ENCODE measurements at places on chromosomes 4 and X.

DNA sequence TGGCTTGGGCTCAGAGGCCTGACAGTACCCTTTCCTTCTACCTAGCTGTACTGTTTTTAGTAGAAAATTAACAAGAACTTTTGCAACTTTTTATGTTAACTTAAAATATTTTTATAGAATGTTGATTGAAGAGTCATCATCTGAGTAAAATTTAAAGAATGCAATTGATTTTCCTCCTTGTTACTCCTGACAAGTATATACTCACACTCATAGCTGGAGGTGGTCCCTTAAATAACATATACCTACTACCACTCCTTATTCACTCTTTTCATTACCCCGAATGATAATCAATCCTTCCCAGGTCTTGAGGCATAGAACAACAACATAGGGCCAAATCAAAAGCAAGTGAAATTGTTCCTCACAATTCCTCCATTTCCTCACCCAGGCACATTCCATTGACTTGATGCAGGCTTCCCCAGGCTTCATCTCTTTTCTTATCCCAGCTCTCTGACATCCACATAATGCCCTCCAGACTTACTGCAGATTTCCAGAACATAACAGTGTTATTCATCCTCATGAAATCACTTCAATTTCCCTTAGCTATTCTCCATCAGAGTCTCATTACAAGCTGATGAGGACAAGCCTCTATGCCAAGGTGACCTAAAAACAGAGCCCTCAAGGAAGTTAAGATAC is 73.2 kb upstream of the ANXA10 start:
- DNase-seq: no peak

- no peak for DNase-seq
Measured at GRCh38 chr4:3303565-3303824, 10.7 kb downstream of the RGS12 start.

DNA sequence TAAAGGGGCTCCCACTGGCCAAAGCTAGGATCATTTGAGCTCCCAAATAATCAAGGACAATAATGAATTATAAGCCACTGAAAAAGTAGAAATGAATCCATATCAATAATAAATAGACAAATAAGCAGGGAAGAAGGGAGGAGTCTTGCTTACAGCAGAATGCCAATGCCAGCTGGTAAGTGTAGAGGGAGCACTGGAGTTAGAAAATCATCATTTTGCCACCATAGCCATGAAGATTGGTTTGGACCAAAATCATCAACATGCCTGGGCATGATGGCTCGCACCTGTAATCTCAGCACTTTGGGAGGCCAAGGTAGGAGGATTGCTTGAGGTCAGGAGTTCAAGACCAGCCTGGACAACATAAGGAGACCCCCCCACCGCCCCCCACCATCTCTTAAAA is 20.4 kb upstream of the SH3KBP1 start:
- no peak for DNase-seq

- DNase-seq: peak; percentile 4
Measured at GRCh38 chr4:16508968-16509367, 282.7 kb upstream of the TAPT1 start.

- DNase-seq: peak; percentile 96
Measured at GRCh38 chrX:274904-275475, 6.2 kb upstream of the PLCXD1 start.

- DNase-seq: no peak
Measured at GRCh38 chr4:159272273-159273140, 169.6 kb downstream of the RAPGEF2 start.

DNA sequence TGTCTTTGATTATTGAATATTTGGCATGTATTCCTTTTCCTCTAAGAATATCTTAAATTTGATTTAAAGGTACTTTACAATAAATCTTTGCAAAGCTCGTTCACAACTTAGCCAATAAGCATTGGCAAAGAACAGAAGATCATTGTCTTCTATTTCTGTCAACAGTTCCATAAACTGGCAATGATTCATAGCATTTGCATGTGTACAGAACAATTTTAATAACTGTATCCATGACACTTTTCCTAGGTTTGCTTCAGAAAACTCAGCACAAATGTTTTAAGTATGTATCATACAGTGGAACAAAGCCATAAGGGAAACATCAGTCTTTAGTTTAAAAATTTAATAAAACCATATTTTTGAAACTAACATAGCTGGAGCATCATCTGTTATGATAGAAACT is 462.7 kb upstream of the RPS6KA3 start:
- no peak for DNase-seq

- DNase-seq: no peak
Measured at GRCh38 chrX:16671005-16671404, 21.0 kb downstream of the S100G start.

- no peak for DNase-seq
Measured at GRCh38 chrX:151175283-151176062, 911 bp upstream of the GPR50 start.

DNA sequence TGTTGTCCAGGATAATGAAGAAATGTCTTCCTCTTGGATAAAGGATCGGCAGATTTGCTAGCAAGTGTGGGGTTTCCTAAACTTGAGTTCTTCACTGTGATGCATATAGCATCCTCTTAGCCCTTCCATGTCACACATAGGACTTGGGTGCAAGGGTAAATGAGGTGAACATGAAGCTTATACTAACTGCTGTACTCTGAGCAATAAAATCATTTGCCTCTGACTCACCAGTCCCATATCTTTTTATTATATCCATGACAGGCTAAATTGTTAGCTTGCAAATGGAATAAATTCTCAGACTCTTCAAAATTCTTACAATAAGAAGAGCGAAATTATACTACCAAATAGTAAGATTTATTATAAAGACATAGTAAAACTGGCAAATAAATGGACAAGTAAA is 14.7 kb upstream of the TBC1D1 start:
- DNase-seq: no peak

GRCh38 chrX:17706676-17707075 is 30.6 kb upstream of the SCML1 start:
- no peak for DNase-seq

GRCh38 chrX:153592966-153593688 is 5.8 kb downstream of the CCNQ start:
- DNase-seq: no peak

- no peak for DNase-seq
Measured at GRCh38 chr4:97396605-97397004, 746.7 kb downstream of the STPG2 start.

DNA sequence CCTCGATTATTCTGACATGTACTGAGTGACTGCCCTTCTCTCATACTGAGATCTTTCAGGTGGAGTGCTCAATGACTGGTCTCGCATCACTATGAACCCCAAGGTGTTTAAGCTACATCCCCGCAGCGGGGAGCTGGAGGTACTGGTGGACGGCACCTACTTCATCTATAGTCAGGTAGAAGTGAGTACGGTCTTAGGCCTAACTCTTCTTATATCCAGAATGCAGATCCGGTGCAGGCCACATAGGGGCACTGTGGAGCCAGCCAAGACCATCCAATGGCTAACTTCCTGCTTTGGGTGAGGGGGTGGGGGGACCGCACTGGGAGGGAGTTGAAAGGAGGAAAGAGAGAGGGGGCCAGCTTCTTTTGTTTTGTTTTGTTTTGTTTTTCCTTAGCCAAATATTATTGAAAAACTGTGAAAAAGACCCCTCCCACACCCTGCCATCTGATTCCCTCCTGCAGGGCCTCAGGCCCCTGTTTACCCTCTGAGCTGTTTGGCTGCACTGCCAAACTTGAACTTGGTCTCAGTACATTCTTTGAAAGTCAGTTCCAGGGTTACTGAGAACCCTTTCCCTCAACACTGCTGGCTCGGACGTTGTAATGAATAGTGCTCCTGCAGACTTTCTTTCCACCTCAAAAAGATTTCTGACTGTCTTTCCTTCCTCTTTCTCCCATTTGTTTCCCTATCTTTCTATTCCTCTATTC is 16.2 kb downstream of the AWAT2 start:
- no peak for DNase-seq

DNA sequence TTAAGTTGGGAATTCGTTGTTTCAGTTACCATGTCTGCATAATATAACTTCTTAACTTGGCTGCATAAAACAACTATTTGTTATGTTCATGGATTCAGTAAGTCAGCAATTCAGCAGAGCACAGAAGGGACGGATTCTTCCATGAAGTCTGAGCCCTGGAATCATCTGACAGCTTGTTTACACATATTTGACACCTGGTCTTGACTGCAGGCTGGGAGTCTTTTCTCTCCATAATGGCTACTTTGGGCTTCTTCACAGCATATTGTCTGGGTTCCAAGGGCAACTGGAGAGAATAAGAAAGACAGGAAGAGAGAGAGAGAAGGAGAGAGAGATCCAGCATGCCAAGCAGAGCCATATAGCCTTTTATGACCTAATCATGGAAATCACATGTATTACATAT is 23.1 kb downstream of the CENPC start:
- no peak for DNase-seq

DNA sequence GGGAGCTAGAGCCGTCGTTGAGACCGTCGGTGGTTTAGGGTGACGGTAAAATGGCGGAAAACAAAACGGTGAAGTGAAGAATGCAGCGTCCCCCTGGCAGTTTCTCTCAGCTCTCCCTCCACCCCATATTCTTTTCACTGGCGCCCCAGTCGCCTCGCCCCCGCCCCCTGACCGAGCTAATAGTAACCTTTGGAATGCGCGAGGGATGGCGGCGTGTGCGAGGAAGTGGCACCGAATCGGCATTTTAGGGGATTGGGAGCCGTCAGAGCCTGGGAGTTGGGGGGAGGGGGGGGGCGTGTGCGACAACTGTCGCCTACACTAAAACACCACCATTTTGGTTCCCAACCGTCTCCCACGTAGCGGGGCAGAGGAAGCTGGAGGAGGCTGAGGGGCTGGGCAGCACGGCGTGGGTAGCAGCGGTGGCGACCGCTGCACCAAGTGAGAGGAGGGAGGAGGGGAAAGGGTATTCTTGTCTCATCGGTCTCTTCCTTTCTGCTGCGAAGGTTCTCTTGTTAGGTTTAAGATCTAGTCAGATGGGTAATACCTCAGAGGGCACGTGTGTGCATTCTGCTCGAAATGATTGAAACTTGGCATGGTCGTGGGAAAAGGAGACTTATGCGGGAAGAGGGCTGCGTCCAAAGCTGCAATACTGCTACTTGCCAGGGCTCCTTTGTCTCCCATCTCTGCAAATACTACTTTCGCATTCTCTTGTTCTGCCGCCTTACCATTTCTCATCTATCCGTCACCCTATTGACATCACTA is 840 bp downstream of the ZNF711 start:
- no peak for DNase-seq

DNA sequence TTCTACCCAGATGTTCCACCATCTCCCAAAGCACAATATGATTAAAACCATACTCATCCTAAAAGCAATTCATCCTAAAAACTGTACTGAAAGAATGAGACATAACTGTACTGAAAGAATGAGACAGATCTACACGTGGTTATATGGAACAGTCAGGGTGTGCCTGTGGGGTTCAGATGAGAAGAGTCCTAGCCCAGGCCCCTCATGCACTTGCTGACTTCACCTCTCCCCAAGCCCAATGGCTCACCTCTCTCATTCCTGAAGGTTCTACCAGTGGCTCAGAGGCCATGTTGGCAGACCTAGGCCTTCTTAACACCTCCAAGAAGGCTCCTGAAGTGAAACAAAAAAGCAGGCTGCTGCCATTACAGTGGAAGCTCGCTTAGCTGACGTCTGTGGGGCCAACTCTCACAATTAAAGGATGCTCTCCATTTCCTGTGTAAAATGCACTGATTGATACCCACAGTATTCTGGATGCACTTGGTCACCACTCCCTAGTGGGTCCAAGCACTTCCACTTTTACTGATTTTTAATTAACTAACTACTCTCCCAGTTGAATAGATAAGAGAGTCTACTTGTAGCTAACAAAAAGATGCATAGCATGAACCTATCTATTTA is 3.8 kb downstream of the PLAC1 start:
- no peak for DNase-seq

DNA sequence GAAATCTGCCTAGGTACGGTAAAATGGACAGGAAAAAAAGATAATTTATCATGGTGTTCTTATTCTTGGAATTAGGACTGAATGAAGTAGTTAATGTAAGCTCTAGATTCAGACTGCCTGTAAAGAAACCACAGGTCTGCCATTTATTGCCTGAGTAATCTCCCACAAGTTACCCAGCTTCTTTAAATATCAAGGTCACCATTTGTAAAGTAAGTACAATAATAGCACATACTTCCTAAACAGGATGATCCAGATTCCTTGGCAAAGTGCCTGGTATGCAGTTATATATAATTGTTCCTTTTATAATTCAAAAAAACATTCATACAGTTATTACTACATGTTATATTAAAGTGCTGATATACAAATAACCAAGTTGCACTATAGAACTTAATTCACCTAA is 368.6 kb downstream of the HNRNPD start:
- DNase-seq: no peak

- DNase-seq: no peak
Measured at GRCh38 chr4:24765376-24765988, 29.9 kb upstream of the SOD3 start.

DNA sequence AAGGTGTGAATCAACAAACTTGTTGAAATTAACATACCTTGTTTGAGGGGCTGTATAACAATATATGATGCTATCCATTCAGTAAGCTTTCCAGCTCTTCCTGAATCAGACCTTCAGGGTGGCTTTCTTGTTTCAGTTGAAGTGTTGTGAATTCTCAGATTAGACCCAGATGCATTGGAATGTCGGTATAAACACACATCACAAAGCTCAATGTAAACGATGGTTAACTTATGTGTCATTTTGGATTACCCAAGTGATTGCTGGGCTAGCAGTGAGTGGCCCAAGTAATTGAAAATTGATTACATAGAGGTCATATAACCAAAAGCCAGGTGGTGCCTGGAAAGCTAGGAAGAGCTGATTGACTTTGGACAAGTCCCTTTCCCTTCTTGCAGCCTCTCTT is 115.0 kb downstream of the SHROOM4 start:
- no peak for DNase-seq

DNA sequence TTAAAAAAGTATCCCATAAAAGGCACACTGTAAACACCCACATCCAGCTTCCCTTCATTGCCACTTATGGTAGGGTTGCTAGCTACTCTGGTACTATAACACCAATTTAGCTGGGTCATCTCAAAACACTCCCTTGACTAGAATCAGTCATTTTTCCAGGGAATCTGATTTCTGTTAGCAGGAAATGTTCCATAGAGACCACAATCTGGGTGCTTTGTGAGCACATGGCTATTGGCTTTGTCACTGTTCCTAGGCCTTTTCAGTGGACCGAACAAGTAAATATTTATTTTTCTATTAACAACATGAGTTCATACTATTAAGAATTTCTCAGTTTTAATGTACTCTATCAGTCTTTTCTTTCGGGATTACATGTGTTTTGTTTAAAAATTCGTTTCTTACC is 404.7 kb upstream of the GNPDA2 start:
- no peak for DNase-seq

DNA sequence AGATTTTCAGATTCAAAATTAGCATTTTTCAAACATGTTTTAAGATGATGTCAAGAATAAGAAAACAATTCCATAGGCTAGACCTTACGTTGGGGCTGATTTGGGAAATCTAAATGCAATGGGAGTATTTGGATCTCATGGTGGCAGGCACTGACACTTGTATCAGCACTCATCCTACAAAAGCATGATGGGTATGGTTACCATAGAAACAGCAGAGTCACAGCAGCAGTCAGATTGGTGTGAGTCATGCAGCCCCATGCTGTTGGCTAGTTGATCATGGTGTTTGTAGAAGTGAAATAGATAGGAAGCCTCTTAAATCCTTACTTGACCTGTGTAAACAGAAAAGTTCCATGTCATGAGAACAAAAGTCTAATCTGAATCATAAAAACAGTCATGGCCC is 1637.3 kb upstream of the PABPC4L start:
- no peak for DNase-seq

GRCh38 chr4:141036786-141037185 is 96.5 kb downstream of the RNF150 start:
- DNase-seq: no peak
